Astrocyte (in vitro differentiated cells and primary cell): ENCODE measurements at places on chromosomes 7 and 10. TPM values are rescaled to one million over a fixed set of nuclear protein-coding genes. Genes with fewer than 3 reads are reported as not detected.

COL17A1 gene
- 2.6 and 10.1 TPM in 2 replicates for total RNA-seq

DNA sequence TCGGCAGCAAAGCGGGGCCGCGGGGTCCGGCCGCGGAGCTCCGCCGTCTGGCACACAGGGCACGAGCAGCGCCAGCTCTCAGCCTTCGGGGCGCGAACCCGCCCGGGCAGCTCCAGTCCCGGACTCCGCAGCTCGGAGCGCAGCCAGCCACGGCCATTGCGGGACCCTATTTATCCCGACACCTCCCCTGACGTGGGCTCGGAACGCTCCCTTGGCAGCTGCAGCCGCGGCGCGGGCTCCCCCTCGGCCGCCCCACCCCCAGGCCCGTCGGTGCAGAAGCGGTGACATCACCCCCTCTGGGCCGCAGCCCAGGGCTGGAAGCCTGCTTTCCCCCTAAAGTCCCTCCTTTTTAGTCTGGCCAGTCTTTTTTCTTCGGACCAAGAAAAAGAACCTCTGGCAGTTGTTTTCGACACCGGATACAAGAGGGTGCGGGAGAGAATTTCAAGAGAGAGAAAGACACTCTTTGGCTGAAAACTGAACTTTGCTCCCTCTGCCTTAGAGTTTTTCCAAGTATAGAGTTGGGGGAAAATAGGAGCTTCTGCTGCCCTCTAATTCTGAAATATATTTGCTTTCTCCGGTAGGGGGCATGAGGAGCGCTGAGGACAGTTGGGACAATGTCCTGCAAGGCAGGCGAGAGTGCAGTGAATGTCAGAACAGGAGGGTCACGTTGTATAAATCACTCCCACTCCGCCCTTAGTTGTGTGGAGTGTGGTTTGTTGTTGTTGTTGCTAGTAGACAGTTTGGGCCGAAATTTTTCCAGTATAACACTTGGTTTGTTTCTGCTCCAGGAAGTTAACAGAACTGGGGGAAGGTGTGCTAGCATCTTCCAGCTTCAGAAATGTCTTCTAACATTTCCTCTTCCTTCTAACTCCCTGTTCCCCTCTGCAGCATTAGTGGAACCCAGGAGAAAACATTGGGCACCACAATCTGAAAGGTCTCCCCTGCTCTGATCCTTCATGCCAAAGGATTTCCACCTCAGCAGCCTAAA, at the start of gene SFRP4:
SFRP4 (minus strand) TSS at position 145 of the 988 bp plus-strand sequence. CDS start 280 bp downstream, outside the sequence.
- peak; percentile 56 for DNase-seq
- H3K27me3 ChIP-seq, result peaks cover 17% of the 10 kb centered on the region
- H3K4me1 ChIP-seq, result peaks cover 28% of the 10 kb centered on the region
- peak within 1 kb of the TSS; percentile 29 for H3K27ac ChIP-seq
- H3K36me3 ChIP-seq, result no peaks in the 10 kb centered on the region

UNCX gene
- not detected in 2 replicates for total RNA-seq

DNA sequence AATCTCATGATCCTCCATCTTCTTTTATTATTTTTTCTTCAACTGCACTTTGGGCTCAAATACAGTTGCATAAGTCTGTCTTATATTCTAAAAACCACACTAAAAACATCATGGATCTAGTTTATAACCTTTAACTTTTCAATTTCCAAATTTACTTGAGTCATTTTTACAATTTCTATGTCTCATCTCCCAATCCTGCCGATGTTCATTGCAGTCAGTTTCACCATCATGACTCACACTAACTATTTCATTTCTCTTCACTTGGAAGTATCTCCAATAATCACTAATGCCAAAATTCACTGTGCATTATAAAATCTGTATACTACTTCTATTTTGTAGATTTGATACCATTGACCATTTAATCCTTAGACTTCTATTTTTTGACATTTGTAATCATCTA, 806.9 kb upstream of the SORCS1 start:
- H3K36me3 ChIP-seq, result no peaks in the 10 kb centered on the region
- no peak overlapping the region for H3K27ac ChIP-seq
- H3K4me1 ChIP-seq, result no peaks in the 10 kb centered on the region
- no peak overlapping the region for H3K4me3 ChIP-seq
- peak; percentile 51 for DNase-seq

- peak; percentile 88 for DNase-seq
- H3K4me1 ChIP-seq, result peaks cover 21% of the 10 kb centered on the region
- H3K4me3 ChIP-seq, result peak overlapping the region; percentile 8
- peak overlapping the region; percentile 91 for H3K27ac ChIP-seq
- H3K27me3 ChIP-seq, result no peaks in the 10 kb centered on the region
- H3K36me3 ChIP-seq, result no peaks in the 10 kb centered on the region
These were observed 54.5 kb downstream of the GBF1 start for GRCh38 chr10:102299873-102300272.

- H3K27ac ChIP-seq, result no peak overlapping the region
- no peaks in the 10 kb centered on the region for H3K4me1 ChIP-seq
- no peaks in the 10 kb centered on the region for H3K36me3 ChIP-seq
- DNase-seq, result no peak
- no peaks in the 10 kb centered on the region for H3K27me3 ChIP-seq
These were observed 54.4 kb downstream of the MYPN start for GRCh38 chr10:68163735-68164134.

SPDYE16 gene
- not detected in 2 replicates for total RNA-seq

SBDS gene
- 140 and 165 TPM in 2 replicates for total RNA-seq
